ENCODE measurements at places on chromosomes 7 and 10. TPM values are rescaled to one million over a fixed set of nuclear protein-coding genes. Genes with fewer than 3 reads are reported as not detected.

DNA sequence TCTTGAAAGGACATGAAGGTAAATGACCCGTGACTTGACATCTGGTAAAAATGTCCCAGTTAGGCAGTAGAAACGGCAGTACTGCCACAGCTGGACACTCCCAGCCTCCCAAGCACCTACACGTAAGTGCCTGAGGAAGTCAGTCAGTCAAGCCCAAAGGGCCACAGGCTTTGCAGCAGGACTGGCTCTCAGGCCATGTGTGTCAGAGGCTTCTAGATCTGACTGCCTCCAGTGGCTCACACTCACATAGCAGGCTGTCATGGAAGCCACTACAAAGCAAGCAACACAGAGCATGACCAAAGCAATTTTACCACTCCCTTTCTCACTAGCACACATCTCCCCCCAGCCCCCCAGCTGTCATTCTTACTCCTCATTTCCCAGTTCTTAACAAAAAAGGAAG, 17.8 kb upstream of the CCNJ start:
- DNase-seq = no peak

DNA sequence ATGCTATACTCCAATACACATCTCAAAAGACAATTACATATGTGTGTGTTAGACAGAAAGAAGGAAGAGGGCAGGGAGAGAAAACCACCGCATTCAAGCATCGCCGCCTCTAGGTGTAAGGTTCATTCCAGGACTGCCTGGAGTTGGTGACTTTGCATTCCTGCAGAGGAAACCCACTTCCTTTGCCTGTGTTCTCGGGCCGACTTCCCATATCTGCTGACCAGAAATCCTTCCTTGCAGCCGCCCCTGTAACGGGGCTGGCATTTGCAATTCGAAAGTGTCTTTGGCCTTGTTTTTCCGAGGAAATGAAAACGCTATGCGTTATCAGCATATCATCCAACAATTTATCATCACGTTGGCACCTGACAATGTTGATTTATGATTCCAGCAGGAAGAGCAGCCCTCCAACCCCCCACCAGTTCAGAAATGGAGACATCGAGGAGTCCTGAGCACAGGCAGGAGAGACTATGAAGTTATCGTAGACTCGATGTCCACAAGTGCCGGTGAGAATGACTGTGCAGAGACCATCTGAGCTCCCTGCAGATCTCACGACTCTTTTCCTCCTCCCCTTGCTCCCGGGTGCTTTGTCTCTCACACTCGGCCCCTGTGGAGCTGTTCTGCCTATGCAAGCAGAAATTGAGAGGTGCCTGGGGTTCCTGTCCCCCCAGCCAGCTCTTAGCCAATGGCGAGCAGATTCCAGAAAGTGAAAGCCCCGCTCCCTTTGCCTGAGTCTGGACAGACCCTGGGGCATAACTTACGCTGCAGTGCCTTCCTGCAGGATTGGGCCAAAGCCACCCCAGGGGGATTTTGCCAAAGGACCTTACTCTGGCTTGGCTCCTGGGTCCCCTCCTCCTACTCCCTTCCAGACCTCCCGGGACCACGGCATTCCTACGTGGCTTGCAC, 68.9 kb upstream of the FOXK1 start:
- DNase-seq = peak; percentile 85

DNA sequence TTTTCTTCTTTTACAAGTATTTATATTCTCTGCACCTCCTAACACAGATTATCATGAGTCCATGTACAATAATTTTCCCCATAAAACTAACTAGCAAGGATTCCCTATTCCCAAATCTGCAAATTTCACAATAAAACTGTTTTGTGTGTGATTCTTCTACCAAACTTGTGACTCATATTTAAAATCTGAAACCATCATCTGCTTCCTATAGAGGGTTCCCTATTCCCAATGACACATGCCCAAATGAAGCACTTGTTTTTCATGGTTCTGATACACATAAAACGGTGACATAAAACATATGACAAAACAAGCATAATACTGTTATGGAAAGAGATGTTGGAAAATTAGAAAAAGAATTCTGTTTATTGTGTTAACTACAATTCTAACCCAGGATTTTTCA, 657.6 kb downstream of the PARD3 start:
- no peak for DNase-seq

Gene TAS2R60
- not detected for total RNA-seq

Gene CAMK2B
- total RNA-seq = not detected

Gene ADRA2A
- 0.29 TPM for total RNA-seq

Gene OR6B1
- not detected for total RNA-seq

Gene SPDYE8
- not detected for total RNA-seq
